ENCODE measurements at places on chromosomes 11 and 22.

- DNase-seq = no peak
Observed at GRCh38 chr11:27489092-27489491, 16.5 kb upstream of the LGR4 start.

- no peak for DNase-seq
Observed at GRCh38 chr11:28976012-28976800, 868.0 kb downstream of the METTL15 start.

- DNase-seq = peak; percentile 1
Observed at GRCh38 chr11:37370817-37371216, 772.8 kb upstream of the RAG2 start.

DNA sequence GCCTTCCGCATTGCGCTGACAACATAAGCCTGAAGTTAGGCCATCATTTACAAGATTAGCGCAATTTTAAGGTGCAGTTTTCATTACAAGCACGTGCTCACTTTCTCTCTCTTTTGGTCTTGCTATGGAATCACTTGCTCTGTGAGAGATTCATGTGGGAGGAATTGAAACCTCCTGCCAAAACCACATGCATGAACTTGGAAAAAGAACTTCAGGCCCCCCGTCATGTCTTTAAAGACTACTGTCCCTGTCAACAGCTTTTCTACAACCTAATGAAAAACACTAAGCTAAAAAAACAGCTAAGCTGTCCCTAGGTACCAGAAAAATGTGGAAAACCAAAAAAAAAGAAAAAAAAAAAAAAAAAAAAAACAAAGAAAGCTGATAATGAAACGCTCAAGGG, 1707.6 kb upstream of the RAG2 start:
- DNase-seq = no peak

DNA sequence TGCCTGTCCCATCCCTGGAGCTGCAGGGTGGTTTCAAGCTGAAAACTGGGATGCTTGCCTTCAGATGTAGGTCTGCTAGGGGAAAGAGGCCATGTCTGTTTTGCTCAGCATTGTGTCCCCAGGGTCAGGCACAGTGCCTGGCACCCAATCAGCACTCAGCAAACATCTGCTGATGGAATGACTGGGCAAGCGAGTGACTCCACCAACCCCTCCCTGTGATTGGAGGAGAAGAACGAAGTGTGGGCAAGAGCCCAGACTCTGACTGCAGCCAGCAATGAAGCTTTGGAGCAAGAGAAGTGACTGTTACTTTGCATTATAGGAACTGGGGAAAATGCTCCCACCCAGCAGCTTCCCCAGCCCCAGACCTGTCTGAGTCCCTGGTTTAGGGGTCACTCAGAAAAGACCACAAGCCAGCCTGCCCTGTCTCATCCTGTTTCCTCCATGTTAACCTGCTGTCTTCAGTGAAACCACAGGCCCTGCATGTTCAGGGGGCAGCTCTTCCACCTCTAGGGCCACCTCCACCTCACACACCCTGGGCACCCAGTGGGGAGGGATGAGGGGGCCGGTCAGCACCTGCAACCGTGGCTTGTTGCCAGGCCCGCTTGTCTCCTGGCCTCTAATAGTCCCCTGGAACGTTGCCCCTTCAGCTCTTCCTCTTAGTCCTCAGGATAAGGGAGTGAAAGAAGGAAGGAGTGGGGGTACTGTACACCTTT, 147.4 kb downstream of the TRIM29 start:
- no peak for DNase-seq

- no peak for DNase-seq
Observed at GRCh38 chr22:43851058-43851978, 11.0 kb downstream of the SULT4A1 start.

- no peak for DNase-seq
Observed at GRCh38 chr22:23504516-23504915, 75.6 kb downstream of the IGLL1 start.

- DNase-seq = peak; percentile 55
Observed at GRCh38 chr11:129268371-129268770, 76.2 kb upstream of the ARHGAP32 start.

- no peak for DNase-seq
Observed at GRCh38 chr22:22158207-22158816, 86.3 kb upstream of the VPREB1 start.

- peak; percentile 47 for DNase-seq
Observed at GRCh38 chr11:33899400-33900037, 7.6 kb upstream of the LMO2 start.

- DNase-seq = peak; percentile 72
Observed at GRCh38 chr11:14249121-14249963, 109.6 kb downstream of the RRAS2 start.

DNA sequence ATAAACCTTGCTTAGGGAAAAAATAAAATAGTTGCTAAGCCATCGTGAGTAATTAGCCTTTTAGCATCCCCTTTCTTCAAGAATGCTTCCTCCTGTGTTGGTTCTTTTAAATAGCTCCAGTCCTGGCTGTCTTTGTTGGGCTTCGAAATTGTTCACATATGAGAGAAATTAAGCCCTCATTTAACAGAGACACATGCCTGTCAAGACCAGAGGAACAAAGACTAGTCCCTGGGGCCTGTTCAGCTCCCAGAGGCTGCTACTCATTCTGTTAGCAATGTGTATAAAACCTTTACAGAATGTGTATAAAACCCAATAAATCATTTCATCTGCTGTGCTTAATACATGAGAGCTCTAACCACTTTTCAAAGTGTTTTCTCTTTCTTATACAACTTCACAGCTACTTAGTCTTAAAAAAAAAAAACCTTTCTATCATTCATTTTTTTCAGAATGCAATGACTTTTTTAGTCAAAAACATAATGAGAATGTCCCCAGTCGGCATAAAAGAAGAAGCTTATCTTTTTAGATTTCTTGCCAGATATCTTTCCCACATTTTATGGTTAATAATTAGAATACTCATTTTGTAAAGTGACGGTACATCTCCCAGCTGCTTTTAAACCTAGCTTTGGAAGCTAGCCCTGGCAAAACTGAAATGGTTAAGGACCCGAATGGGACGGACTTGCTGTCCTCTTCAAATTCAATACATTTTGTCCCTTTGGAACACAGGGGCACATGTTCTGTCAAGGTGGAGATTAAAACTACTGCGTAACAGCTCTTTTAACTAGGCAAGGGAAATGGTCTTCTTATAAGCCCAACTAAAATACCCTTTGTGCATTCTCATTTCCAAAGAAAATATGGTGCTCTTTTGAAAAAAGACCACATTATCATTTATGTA, 186.1 kb downstream of the SOX6 start:
- no peak for DNase-seq

GRCh38 chr11:10387206-10388083, 67.6 kb upstream of the AMPD3 start:
- DNase-seq = no peak

- DNase-seq = no peak
Observed at GRCh38 chr11:8503910-8504364, 90.1 kb downstream of the STK33 start.

- no peak for DNase-seq
Observed at GRCh38 chr11:15473954-15474837, 359.5 kb downstream of the INSC start.
